ENCODE measurements at places on chromosomes 11 and 22.

GRCh38 chr11:13767471-13767870 lies 99.0 kb downstream of the FAR1 start:
- DNase-seq, result no peak

DNA sequence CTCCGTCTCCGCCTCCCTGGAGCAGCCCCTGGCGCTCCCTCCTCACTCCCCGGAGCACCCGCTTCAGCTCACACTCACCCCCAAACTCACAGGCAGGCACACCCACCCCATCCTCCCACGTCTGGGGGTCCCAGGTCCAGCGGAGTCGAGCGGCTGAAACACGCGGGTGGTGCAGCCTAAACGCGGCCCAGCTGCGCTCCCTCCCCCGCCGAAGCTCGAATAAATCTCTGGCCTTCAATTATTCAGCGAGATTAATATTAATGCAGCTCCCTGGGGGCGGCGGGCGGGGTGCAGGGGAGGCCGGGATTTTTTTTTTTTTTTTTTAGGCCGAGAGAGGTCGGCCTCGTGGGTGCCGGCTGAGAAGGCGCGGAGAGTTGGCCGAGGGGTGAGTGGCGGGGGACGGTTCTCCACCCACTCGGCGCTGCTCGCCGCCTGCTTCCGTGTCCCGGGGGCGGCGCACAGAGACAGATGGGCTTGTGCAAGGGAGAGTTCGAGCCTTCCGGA lies 524 bp upstream of the SLC1A2 start:
- DNase-seq, result no peak

DNA sequence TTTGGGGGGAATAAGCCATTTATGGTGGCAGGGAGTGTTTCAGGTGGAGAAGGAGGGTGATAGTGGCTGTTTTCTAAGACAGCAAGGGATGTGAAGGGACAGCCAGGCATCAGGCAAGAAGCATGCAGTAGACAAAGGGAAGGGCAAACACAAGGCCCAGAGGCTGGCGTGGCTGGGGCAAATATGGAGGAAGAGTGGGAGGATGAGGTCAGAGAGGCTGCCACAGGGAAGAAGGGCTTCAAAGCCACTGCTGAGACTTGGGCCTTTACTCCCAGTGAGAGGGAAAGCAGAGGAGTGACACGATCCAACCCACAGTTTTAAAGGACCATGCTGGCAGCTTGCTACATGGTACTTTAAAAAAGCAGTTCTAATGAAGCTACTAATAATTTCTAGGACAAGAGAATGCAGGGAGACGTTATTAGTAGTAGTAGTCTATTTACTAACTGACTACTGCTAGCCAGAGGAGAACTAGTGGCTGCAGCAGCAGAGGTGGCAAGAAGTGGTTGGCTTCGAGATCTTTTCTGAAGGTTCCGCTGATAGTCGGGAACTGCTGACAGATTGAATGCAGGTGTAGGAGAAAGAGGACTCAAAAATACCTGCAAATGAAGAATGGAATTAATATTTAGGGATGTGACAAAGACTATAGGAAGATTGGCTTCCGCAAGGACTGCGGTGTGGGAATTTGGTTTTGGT lies 13.7 kb downstream of the KMT5B start:
- no peak for DNase-seq

GRCh38 chr11:100141201-100141600 lies 545.9 kb upstream of the ARHGAP42 start:
- no peak for DNase-seq

GRCh38 chr11:117457835-117458234 lies 130.2 kb downstream of the CEP164 start:
- no peak for DNase-seq

- no peak for DNase-seq
Observed at GRCh38 chr22:24845041-24845898, 39.3 kb downstream of the SGSM1 start.

GRCh38 chr22:21102659-21103267 lies 57.0 kb downstream of the LRRC74B start:
- no peak for DNase-seq

GRCh38 chr22:36405671-36406538 lies 18.1 kb upstream of the MYH9 start:
- peak; percentile 97 for DNase-seq

DNA sequence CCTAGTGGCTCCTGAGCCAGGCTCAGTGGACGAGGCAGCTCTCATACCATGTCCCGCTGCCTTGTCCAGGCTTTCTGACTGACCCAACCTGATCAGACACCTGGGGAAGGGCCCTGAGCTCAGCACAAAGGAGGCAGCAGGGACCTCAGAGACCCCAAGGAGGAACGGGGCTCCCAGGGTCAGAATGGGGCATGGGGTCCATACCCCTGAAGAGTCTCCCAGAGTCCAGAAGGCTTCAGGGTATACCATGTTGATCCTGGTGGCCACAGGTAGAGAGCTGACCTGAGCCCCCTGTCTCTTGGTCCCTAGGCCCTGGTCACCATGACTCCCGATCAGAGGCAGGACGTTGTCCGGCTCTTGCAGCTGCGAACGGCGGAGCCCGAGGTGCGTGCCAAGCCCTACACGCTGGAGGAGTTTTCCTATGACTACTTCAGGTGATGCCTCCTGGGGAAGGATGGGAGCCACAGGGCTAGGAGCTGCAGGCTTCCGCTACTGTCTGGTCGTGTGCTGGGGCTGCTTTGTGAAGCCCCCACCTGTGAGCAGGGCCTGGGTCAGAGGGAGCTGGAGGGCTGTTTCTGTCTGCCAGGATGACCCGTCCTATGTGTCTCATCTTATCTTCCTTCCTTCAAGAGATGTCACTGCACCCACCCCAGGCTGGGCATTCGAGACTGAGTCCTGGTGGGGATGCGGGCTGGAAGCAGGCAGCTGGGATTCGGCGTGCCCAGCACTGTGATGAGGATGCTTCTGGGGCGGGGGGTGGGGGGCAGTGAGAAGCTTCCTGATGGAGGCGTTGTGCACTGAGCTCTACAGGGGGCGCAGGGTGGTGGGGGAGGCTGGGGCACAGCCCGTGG lies 74.2 kb downstream of the MYO7A start:
- DNase-seq, result no peak

- no peak for DNase-seq
Observed at GRCh38 chr11:62024936-62025486, 57.6 kb upstream of the FTH1 start.

DNA sequence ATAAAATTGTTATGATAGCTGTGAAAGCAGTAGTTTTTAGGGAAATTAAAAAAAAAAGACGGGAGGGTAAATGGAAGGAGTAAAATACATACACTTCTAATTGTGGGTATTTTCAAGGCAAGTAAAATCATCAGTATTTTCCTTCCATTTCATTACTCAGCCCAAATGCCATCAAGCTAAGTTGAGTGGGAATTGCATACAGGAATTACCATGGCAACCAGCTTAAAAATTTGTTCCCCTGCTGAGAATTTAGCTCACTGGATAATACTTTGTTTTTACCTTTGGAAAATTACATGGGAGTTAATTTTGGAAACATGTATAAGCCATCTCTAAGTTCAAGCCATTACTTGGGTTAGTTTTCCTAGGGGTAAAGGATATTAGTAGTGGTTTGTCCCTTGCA lies 1873.4 kb downstream of the LRRC4C start:
- DNase-seq, result no peak

DNA sequence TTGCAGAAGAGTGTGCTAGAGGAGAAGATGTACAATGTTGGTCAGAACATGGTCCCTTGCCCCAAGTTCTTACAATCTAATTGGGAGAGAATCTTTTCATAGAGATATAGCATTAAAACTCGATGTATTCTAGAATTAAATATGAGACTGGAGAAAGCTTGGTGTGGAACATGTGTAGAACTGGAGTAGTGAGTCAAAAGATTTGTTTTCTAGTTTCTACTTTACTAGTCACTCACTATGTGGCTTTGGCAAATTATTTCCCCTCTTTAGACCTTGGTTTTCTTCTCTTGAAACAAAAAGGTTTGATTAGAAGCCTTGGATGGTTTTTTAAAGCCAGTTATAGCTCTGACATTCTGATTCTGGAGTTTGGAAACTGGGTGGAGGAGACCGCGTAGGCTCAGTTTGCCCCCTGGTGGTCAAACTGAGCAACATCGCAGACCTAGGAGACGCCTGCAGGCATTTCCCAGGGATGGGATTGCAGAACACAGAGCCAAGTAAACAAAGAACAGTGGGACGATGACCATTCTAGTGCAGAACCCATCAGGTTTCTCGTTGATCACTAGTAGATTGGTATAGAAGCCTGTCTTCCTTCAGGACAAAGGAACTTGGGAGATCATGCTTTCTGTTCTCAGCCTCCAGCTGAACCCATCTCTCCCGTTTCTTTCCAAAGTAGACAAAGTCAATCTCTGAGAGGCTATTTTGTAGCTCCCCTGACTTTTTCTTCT lies 8.5 kb upstream of the CHRDL2 start:
- no peak for DNase-seq

GRCh38 chr11:43493431-43493830 lies 134.7 kb downstream of the TTC17 start:
- no peak for DNase-seq

DNA sequence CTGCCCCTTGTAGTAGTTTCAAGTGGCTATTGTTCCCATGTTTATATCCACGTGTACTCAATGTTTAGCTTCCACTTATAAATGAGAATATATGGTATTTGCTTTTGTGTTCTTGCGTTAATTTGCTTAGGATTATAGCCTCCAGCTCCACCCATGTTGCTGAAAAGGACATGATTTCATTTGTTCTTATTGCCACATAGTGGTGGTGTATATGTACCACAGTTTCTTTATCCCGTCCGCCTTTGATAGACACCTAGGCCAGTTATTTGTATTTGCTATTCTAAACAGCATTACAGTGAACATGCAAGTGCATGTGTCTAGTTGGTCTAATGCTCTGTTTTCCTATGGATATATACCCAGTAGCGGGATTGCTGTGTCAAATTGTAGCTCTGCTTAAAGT lies 6.8 kb downstream of the OR51B2 start:
- no peak for DNase-seq

GRCh38 chr11:297051-297585 lies 2.2 kb downstream of the IFITM5 start:
- no peak for DNase-seq

- DNase-seq, result no peak
Observed at GRCh38 chr22:44401783-44402110, 89.0 kb upstream of the SHISAL1 start.

GRCh38 chr22:17808693-17809403 lies 34.6 kb upstream of the BID start:
- DNase-seq, result no peak

GRCh38 chr22:36901411-36902142 lies 11.9 kb upstream of the CSF2RB start:
- no peak for DNase-seq
